B cell (primary cell): ENCODE measurements at places on chromosomes 12 and 14. TPM values are rescaled to one million over a fixed set of nuclear protein-coding genes. Genes with fewer than 3 reads are reported as not detected.

GRCh38 chr12:127678945-127679344 lies 588.0 kb upstream of the TMEM132C start:
- no peaks in the 10 kb centered on the region for H3K36me3 ChIP-seq
- H3K27me3 ChIP-seq, result no peaks in the 10 kb centered on the region
- no peak overlapping the region for H3K27ac ChIP-seq
- no peak overlapping the region for H3K4me3 ChIP-seq
- no peaks in the 10 kb centered on the region for H3K4me1 ChIP-seq

DNA sequence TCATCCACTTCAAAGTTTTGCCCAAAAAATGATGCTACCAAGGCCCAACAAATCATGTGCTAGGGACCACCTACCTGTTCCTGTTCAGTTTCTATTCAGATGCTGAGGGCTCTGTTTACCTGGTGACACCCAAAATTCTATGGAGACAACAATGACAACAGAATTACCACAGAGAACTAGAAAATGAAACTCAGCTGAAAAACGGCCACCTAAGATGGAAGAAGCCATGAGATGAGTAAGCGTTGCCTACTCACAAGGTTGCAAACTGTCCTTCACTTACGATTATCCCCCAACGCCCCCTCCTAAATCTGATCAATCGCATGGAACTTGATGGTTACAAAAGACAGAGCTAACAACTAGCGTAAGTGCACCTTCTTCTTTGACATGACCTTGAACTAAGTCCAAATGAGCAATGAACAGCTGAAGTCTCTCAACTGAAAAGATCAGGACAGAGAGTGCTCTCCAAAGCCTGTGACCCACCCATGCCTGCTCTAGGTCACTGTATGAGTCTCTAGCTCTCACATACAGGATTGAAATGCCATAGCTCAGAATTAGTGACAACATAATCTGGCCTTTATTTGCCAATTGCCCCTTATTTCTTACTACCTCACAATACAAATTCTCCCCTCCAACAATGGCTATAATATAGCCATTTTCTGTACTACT lies at the start of gene RNASE11:
TSS of gene RNASE11 (minus strand) at position 513 of the 666 bp plus-strand sequence.
- peaks cover 4% of the 10 kb centered on the region for H3K27me3 ChIP-seq
- no peaks in the 10 kb centered on the region for H3K36me3 ChIP-seq
- H3K4me1 ChIP-seq, result no peaks in the 10 kb centered on the region
- H3K27ac ChIP-seq, result no peak within 1 kb of the TSS
- no peak within 1 kb of the TSS for H3K4me3 ChIP-seq

GRCh38 chr14:93040443-93040842 lies 75.3 kb downstream of the ITPK1 start:
- H3K4me1 ChIP-seq, result peaks cover 47% of the 10 kb centered on the region
- DNase-seq, result no peak
- H3K36me3 ChIP-seq, result no peaks in the 10 kb centered on the region
- H3K4me3 ChIP-seq, result no peak overlapping the region

- H3K4me1 ChIP-seq, result no peaks in the 10 kb centered on the region
- H3K27me3 ChIP-seq, result no peaks in the 10 kb centered on the region
- no peak overlapping the region for H3K27ac ChIP-seq
- no peak for DNase-seq
- H3K36me3 ChIP-seq, result no peaks in the 10 kb centered on the region
- H3K4me3 ChIP-seq, result no peak overlapping the region
These were observed 2.0 kb downstream of the ANO4 start for GRCh38 chr12:100796621-100797020.

DNA sequence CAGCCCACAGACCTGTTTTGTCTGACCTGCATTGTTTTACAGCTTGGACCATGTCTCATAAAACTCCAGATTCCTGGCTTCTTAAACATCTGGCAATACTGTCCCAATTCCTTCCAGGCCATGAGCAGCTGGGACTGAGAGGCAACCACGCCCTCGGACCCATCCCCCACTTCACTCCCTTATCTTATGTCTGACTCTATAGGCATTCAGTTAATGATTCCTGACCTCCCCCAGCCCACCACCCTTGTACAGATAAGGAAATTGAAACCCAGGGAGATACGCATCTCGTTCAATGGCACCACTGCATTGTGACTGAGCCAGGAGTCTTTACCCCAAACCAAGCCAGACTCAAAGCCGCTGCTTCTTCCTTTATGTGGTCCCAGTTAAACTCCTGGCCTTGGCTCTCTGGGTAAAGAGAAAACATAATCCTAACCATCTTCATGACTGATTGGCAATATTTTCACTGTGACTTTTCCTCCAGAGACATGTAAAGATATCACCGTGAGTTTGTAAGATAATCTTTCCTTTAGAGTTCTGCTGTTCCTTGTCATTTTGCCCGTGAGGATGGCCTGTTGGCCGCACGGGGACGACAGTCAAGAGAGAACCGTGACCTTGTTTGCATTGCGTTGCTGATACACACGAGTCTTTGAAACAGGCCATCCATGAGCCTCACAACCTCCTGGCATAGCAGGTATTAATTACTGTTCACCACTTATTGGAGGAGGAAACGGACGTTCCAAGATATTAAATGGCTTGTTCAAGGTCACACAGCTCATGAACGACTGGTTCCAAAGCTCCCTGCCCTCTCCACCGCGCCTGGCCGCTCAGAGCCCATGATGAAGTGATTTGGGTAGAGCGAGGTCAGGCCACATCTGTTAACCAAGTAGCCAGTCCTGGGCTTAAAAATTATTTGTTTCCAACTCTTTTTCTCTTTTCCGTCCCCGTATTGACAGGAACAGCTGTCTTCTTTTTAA lies 39.4 kb downstream of the MAP1LC3B2 start:
- no peaks in the 10 kb centered on the region for H3K36me3 ChIP-seq
- H3K4me3 ChIP-seq, result no peak overlapping the region
- DNase-seq, result no peak
- H3K27ac ChIP-seq, result no peak overlapping the region
- no peaks in the 10 kb centered on the region for H3K27me3 ChIP-seq

DNA sequence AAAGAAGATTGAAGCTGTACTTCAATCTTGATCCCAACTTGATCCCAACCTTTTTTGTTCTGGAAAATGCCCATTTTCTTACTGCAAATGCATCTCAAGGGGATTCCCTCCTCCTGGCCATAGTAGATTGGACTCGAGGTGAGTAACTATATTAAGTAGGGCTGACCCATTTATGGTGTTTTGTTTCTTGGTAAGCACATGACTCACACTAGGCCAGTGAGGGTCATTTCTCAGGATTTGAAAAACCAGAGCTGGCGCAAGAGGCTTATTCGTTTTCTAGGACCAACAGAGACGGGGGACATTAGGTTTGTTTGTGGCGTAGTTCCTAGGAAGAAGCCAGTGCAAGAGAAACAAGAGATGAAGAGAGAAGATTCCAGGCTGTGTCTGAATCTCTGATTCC lies 51.4 kb downstream of the MRPL42 start:
- no peaks in the 10 kb centered on the region for H3K27me3 ChIP-seq
- no peaks in the 10 kb centered on the region for H3K4me1 ChIP-seq
- H3K36me3 ChIP-seq, result no peaks in the 10 kb centered on the region
- no peak for DNase-seq
- H3K27ac ChIP-seq, result no peak overlapping the region
- H3K4me3 ChIP-seq, result no peak overlapping the region

GRCh38 chr12:5565933-5566599 lies 134.2 kb downstream of the NTF3 start:
- no peaks in the 10 kb centered on the region for H3K36me3 ChIP-seq
- H3K27ac ChIP-seq, result no peak overlapping the region
- DNase-seq, result no peak
- H3K4me1 ChIP-seq, result no peaks in the 10 kb centered on the region
- no peak overlapping the region for H3K4me3 ChIP-seq
- peaks cover 5% of the 10 kb centered on the region for H3K27me3 ChIP-seq

DNA sequence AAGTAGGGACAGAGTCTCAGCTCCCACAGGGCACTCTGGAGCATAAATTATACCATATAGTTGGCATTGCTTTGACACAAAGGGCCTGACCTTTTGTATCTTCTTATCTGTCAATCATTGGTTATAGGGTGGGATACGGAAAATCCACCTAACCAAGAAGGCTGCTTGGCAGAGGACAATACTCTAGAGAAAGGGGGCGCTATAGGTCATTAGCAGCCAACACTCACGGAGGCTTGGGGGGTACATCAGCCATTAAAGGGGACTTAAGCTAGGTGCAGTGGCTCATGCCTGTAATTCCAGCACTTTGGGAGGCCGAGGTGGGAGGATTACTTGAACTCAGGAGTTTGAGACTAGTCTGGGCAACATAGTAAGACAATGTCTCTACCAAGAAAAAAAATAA lies 22.9 kb downstream of the SPTSSA start:
- H3K27ac ChIP-seq, result no peak overlapping the region
- no peaks in the 10 kb centered on the region for H3K27me3 ChIP-seq
- DNase-seq, result no peak

DNA sequence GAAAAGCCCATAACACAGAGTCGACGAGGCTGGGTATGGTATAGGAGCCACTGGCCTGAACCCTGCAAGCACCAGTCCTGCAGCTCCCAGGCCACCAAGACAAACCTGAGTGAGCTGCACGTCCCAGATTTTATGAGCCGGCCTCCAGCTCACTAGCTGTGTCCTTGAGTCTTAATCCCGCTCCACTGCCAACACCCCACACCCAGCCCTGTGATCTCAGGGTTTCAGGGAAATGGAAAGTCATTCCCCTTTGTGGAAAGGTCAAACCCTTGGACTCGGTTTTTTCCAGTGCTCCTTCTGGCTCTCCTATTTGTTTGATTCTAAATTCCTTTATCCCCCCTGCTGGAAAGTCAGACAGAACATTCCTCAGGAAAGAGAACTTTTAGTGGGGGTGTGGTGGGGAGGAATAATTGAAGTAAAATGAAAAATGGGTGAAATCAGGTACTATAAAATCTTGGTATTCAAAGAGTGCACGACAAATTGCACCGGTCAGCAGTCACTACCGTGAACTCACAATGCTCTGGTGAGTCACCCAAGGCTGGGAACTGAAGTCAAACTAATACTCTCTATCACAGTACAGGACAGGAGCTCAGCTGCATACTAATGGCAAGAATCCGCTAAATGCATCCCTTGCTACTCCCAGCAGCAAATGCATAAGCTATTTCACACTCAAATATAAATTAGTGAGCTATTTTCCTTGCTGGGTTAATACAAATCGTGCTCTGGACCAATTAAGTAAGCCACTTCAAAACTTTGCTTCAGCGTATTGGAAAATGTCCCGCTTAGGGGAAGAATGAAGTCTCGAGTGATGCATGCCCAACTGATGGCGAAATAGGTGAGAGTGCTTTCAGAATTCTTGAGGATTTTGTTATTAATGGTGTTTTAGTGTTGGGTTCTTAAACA lies 9.0 kb downstream of the PITPNM2 start:
- DNase-seq, result no peak
- peaks cover 25% of the 10 kb centered on the region for H3K4me1 ChIP-seq
- no peaks in the 10 kb centered on the region for H3K36me3 ChIP-seq

GRCh38 chr12:40399656-40400055 lies 174.9 kb downstream of the LRRK2 start:
- DNase-seq, result no peak
- no peaks in the 10 kb centered on the region for H3K27me3 ChIP-seq
- no peaks in the 10 kb centered on the region for H3K4me1 ChIP-seq
- H3K36me3 ChIP-seq, result no peaks in the 10 kb centered on the region

DNA sequence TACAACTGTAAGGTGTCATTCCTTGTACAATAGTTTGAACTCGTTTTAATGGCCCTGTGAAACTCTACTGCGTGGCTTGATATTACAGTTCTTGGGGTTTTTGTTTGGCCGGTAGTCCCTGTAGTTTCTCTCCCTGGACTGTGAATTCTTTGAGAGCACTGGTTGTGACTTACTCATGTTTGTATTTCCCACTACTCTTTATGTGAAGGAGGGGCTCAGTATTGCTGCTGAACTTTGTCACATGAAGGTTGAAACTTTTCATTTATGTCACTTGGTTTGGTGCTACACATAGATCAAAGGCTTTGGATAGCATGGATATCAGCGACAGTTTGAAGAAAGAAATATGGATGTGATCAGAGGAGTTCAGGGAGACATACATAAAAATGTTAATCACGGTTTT lies 1.5 kb upstream of the POU6F1 start:
- H3K4me3 ChIP-seq, result no peak overlapping the region
- H3K36me3 ChIP-seq, result no peaks in the 10 kb centered on the region
- no peaks in the 10 kb centered on the region for H3K27me3 ChIP-seq
- no peak for DNase-seq
- H3K27ac ChIP-seq, result no peak overlapping the region

DNA sequence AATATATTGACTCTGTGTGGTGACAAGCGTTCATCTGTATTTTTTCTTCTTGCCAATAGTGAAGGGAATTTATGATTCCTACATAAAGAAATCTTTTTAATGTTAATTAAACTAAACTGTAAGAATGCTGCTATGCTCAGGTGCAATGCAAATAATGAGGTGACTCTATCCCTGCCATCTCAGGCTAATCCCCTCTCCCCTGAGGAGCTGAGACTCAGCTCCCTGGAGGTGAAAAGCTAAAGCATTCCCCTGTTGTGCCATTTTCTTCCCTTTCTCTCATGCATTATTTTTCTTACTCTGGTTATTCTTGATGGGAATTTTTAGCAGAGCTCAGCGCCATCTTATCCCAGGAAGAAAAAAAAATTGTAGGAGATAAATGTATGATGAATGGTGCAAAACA lies 113.9 kb upstream of the FGD4 start:
- H3K27ac ChIP-seq, result no peak overlapping the region
- no peak overlapping the region for H3K4me3 ChIP-seq
- no peaks in the 10 kb centered on the region for H3K4me1 ChIP-seq
- no peaks in the 10 kb centered on the region for H3K27me3 ChIP-seq

GRCh38 chr12:2974560-2974971 lies 15.4 kb downstream of the TEAD4 start:
- H3K27ac ChIP-seq, result no peak overlapping the region
- no peaks in the 10 kb centered on the region for H3K4me1 ChIP-seq
- no peaks in the 10 kb centered on the region for H3K27me3 ChIP-seq
- no peak for DNase-seq
- no peaks in the 10 kb centered on the region for H3K36me3 ChIP-seq
- H3K4me3 ChIP-seq, result no peak overlapping the region

GRCh38 chr12:170371-171225 lies 43.4 kb downstream of the SLC6A12 start:
- H3K27me3 ChIP-seq, result no peaks in the 10 kb centered on the region
- no peak for DNase-seq
- no peak overlapping the region for H3K27ac ChIP-seq
- H3K4me1 ChIP-seq, result no peaks in the 10 kb centered on the region
- H3K4me3 ChIP-seq, result no peak overlapping the region

DNA sequence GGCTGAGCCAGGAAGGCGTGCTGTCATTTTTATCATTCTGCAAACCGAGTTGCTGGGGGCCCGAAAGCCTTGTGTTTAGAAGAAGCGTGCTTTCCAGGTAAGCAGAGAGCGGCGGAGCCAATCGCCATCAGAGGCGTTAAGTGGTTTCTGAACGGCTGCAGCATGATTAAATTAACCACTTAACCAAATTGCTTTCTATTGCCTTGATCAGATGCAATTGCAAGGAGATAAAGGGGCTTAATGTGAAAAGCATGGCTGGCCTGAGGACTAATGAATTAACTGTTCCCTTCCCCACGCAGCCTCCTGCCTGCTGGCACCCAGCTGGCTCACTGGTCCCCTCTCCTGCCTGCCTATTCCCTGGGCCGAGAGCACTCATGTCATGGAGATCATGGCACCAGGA lies 36.6 kb upstream of the CHGA start:
- DNase-seq, result no peak
- no peak overlapping the region for H3K27ac ChIP-seq
- no peaks in the 10 kb centered on the region for H3K4me1 ChIP-seq
- H3K27me3 ChIP-seq, result peaks cover 5% of the 10 kb centered on the region

CEP290 gene
- 27.3 and 31.0 TPM in 2 replicates for total RNA-seq

HCAR2 gene
- not detected in 2 replicates for total RNA-seq

DYNC1H1 gene
- total RNA-seq, result 257 TPM in 2 replicates

SNW1 gene
- 86.4 and 99.3 TPM in 2 replicates for total RNA-seq

KLRD1 gene
- total RNA-seq, result 0.32 and 0.92 TPM in 2 replicates

TTLL5 gene
- total RNA-seq, result 47.0 and 50.9 TPM in 2 replicates
